Erythroblast (primary cell): ENCODE measurements at places on chromosomes 1 and 21.

- DNase-seq = peak; percentile 78
Measured at GRCh38 chr1:208238710-208239472, 5.3 kb downstream of the PLXNA2 start.

GRCh38 chr1:170309389-170310013, 163.7 kb downstream of the NTMT2 start:
- DNase-seq = no peak

DNA sequence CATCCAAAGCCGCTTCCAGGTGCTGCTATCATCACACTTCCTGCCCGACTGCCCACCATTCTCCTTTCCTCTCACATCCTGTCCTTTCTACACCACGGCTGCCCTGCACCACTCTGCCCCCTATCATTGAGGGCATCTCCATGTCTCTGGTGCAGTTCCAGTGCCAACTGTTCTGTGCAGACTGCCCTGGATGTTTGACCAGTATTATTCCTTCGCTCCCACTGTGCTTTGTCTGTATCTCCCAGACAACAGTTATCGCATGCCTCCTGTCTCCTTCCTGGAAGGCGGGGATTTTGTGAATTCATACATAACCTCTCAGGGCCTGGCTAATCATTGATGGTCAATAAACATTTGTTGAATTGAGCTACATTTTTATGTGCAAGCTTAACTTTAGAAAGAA, 63.6 kb upstream of the GNG12 start:
- DNase-seq = no peak

- DNase-seq = no peak
Measured at GRCh38 chr1:66182551-66183178, 351.3 kb upstream of the SGIP1 start.

GRCh38 chr21:45479691-45480675, 62.3 kb downstream of the SLC19A1 start:
- DNase-seq = no peak

- DNase-seq = peak; percentile 23
Measured at GRCh38 chr1:56803561-56804156, 15.5 kb downstream of the FYB2 start.

DNA sequence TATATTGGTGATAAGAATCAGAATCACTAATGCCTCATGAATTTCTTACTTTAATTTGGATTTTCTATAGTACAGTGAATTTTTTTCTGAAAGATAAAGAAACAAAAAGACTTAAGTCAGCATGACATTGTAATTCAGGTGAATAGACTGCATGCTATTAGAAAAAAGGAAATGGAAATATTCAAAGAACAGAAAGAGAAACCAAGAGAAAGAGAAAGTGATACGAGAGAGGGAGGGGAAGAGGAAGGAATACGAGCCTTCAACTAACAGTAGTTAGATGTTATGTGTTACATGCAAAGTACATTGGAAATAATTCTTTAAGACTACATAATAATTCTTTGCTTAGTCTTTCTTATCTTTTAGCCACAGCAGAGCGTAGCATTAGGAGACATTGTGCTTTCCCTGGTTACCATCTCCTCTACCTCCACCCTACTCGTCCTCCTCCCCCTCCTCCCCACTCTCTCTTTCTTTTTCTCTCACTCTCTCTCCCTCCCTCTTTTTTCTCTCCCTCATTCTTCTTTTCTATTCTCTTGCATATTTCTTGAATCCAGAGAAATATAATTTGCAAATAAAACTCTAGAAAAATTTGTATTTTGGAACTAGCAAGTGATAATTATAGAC, 46.4 kb upstream of the ADGRL4 start:
- DNase-seq = no peak
